ENCODE measurements at places on chromosomes 12 and 14.

GRCh38 chr12:98653866-98654493, 8.9 kb downstream of the APAF1 start:
- no peak overlapping the region for H3K4me3 ChIP-seq
- H3K27ac ChIP-seq = no peak overlapping the region
- DNase-seq = no peak

GRCh38 chr14:51084962-51085361, 9.9 kb downstream of the TRIM9 start:
- no peaks in the 10 kb centered on the region for H3K27me3 ChIP-seq
- no peak for DNase-seq
- H3K36me3 ChIP-seq = no peaks in the 10 kb centered on the region
- no peak overlapping the region for H3K4me3 ChIP-seq

GRCh38 chr12:88865537-88865936, 285.3 kb upstream of the KITLG start:
- no peak overlapping the region for H3K4me3 ChIP-seq
- H3K36me3 ChIP-seq = no peaks in the 10 kb centered on the region
- DNase-seq = no peak
- H3K4me1 ChIP-seq = no peaks in the 10 kb centered on the region

- peak; percentile 49 for DNase-seq
- H3K4me1 ChIP-seq = peaks cover 20% of the 10 kb centered on the region
- no peaks in the 10 kb centered on the region for H3K27me3 ChIP-seq
- H3K4me3 ChIP-seq = peak overlapping the region; percentile 100
- peak overlapping the region; percentile 88 for H3K27ac ChIP-seq
Observed at GRCh38 chr12:44876544-44877410, 662 bp upstream of the NELL2 start.

DNA sequence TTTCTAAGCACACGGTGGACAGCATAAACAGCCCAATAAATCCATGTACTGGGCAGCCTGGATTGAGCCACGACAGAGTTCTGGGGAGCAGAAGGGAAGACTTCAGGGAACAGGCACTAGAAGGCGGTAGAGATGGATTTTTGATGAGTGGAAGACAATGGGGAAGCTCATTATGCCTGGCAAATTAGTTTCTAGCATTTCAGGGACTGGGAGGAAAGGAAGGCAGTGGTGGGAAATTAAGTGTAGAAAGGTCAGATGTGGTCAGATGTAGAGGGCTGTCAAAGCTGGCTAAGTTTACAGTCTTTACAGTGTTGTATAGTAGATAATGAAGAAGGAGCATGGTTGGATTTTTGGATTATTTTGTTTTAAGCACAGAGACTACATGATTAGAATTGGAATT, 9.2 kb downstream of the EGLN3 start:
- H3K27ac ChIP-seq = no peak overlapping the region
- no peak for DNase-seq
- peaks cover 2% of the 10 kb centered on the region for H3K4me1 ChIP-seq
- H3K4me3 ChIP-seq = no peak overlapping the region

- H3K27me3 ChIP-seq = no peaks in the 10 kb centered on the region
- no peak for DNase-seq
- no peak overlapping the region for H3K4me3 ChIP-seq
- H3K36me3 ChIP-seq = peaks cover under 1% of the 10 kb centered on the region
Observed at GRCh38 chr12:28489246-28489645, 299.0 kb downstream of the CCDC91 start.

DNA sequence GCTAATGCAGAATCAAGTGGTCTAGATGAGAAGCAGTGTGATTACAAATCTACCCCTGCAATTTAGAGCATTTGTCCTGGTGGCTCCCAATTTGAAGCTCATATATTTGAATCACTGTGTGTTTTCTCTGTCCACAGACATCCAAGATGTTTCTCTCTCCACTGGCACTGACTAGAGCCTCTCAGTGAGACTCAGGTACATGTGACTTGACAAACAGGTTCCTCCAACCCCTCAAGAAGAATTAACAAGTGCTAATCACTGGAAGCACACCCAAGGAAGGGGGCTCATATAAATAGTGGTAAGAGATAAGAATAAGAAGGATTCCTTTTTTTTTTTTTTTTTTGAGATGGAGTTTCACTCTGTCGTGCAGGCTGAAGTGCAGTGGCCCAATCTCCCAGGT, 20.5 kb downstream of the OR10G2 start:
- H3K27me3 ChIP-seq = peaks cover 11% of the 10 kb centered on the region
- no peak for DNase-seq
- no peak overlapping the region for H3K27ac ChIP-seq
